ENCODE measurements at places on chromosomes 7 and 10. TPM values are rescaled to one million over a fixed set of nuclear protein-coding genes. Genes with fewer than 3 reads are reported as not detected.

AMPH gene
- 9.0 TPM for total RNA-seq

TECTB gene
- total RNA-seq = not detected

DRGX gene
- not detected for total RNA-seq

CNPY1 gene
- total RNA-seq = 0.31 TPM

PRKRIP1 gene
- 52.5 TPM for total RNA-seq

APBB1IP gene
- total RNA-seq = 0.55 TPM

IGF2BP3 gene
- 36.0 TPM for total RNA-seq

PIK3CG gene
- total RNA-seq = 6.5 TPM

ATG9B gene
- 29.7 TPM for total RNA-seq

COL13A1 gene
- total RNA-seq = 0.94 TPM

PDE1C gene
- 7.6 TPM for total RNA-seq

PRPS1L1 gene
- total RNA-seq = 18.6 TPM

VAX1 gene
- 0.71 TPM for total RNA-seq

MINDY4 gene
- 51.7 TPM for total RNA-seq

HNRNPF gene
- total RNA-seq = 120 TPM

CDK1 gene
- 14.3 TPM for total RNA-seq

FGL2 gene
- total RNA-seq = 2.0 TPM

NRBF2 gene
- total RNA-seq = 20.0 TPM

ADRB1 gene
- 0.99 TPM for total RNA-seq

UCMA gene
- total RNA-seq = not detected

NRAP gene
- 2.8 TPM for total RNA-seq

C10orf90 gene
- 10.3 TPM for total RNA-seq

CYP26C1 gene
- 0.31 TPM for total RNA-seq

MYOF gene
- 12.3 TPM for total RNA-seq

DENND2A gene
- 4.1 TPM for total RNA-seq

GRID2IP gene
- 1.9 TPM for total RNA-seq

AOC1 gene
- total RNA-seq = 2.8 TPM

OPN1SW gene
- not detected for total RNA-seq

SGMS1 gene
- total RNA-seq = 90.9 TPM

ABCB1 gene
- 8.6 TPM for total RNA-seq

SLC13A4 gene
- total RNA-seq = 33.0 TPM

SPAM1 gene
- 3.9 TPM for total RNA-seq

CRHR2 gene
- total RNA-seq = 1.2 TPM
